Stimulated activated CD4-positive, alpha-beta T cell treated with anti-CD3 and anti-CD28 coated beads, Interleukin-1b, Interleukin-23, amount 100 ng/mL, for 24 hours (primary cell): ENCODE measurements at places on chromosomes 11 and 22.

GRCh38 chr11:13278609-13279486, 1.3 kb downstream of the BMAL1 start:
- no peak for DNase-seq

- DNase-seq: no peak
Measured at GRCh38 chr11:131978351-131978750, 607.9 kb downstream of the NTM start.

GRCh38 chr22:36762687-36763260, 13.1 kb downstream of the IFT27 start:
- DNase-seq: no peak

DNA sequence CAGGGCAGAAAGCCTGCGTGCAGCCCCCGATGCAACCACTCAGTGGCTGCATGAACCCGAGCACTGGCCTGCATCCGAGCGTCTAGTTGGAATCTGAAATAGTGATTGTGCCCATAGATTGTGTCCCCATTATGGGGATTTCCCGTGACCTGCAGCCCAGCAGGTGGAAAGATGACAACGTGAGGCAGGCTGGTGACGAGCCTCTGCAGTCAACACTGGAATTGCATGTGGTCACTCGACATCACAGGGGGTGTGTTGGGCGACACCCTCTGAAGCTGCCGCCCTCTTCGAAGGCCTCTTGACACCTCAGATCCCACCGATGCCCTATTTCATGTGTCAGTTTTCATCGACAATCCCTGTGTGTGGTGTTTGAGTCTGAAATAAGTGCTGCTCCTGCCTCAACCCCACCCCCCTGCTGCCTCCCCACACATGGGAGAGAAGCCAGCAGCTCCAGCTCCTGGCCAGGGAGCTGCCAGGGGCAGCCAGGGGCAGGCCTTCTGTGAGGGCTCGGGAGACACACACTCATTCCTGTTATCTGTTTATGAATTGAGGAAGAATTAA, 172.0 kb upstream of the B3GAT1 start:
- no peak for DNase-seq

- DNase-seq: no peak
Measured at GRCh38 chr22:44459551-44459950, 38.5 kb downstream of the RTL6 start.

DNA sequence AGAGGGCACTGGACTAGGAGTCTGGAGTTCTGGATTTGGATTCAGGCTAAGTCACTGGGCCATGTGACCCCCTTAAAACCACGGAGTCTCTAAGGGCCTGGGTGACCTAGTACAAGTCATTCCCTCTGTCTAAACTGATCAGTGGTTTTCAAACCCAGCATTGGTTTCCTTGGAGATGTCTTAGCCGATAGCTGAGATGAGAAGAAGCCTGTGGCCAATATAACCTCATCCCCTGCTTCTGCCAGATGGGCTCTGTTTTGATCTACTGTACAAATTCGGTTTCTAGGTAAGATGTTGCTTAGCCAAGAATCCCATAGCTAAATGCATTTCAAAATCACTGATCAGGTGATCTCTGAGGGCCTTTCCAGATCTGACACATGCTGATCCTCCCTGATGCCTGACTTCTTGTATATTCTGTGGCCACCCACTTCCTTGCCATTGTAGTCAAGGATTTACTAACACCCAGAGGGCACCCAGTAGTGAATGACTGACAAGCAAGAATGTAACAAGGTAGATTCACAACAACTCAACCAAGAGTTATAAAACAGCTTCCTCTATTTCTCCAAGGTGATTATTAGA, 53.1 kb downstream of the GALNT18 start:
- no peak for DNase-seq

- DNase-seq: no peak
Measured at GRCh38 chr22:44426981-44427380, 71.1 kb downstream of the RTL6 start.

- no peak for DNase-seq
Measured at GRCh38 chr11:61174949-61175348, 13.7 kb upstream of the VPS37C start.

DNA sequence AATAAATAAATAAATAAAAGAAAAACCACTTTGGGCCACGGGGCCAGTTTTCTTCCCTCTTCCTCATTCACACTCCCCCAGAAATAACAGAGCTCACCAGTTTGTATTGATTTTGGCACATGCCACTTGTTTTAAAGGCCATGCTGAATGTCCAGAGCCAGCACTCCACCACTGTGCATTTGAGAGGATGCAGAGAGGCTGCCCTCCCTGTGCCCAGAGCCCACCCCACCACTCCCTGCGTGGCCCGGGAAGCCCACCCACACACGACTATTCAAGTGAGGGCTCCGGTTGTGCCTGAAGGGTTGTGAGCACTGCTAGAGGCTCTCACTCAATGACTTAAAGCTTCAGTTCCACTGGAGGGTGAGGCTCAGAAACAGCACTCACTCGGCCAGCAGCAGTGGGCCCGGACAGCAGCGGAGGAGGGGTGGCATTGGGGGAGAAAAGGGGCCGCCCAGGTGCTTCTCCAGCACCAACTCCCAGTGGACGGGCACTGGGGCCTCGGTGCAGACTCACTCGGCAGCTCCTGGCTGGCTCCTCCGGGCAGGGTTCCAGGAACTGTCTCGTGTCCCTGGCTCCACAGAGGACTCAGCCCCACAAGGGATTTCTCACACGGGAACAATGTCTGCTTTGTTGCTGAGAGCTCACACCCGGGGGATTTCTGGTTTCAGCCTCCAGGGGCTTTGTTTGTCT, 112.7 kb downstream of the SHANK2 start:
- no peak for DNase-seq

DNA sequence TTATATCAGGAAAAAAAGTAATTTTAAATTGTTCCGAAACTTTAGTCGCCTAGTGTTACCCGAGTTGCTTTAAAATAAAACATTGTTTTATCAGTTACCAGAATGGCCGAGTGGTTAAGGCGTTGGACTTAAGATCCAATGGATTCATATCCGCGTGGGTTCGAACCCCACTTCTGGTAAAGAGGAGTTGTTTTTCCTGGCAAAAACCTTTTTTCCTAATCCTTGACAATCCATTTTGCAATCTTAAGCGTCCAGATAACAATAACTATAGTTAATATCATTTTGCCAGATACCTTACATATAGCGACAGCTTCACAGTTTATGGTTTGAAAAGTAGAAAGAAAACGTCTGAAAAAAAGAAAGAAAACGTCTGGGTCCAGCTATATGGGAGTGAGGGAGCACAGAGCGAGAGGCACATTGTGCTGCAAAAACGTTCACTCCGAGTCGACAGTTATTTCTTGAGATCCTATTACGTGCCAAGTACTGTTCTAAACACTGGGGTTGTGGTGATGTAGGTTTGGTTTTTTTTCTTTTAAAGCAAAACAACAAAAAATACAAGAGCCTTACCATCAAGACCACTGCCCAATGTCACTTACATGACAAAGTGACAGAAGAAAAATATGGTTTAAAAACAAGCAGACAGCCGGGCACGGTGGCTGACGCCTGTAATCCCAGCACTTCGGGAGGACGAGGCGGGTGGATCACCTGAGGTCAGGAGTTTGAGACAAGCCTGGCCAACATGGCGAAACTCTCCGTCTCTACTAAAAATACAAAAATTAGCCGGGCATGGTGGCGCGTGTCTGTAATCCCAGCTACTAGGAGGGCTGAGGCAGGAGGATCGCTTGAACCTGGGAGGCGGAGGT, 40.6 kb downstream of the OR4D9 start:
- no peak for DNase-seq

- no peak for DNase-seq
Measured at GRCh38 chr11:19352072-19352770, 111.5 kb upstream of the E2F8 start.

GRCh38 chr11:34646431-34646830, 25.5 kb downstream of the EHF start:
- no peak for DNase-seq

- DNase-seq: no peak
Measured at GRCh38 chr11:73463359-73463758, 87.2 kb downstream of the RELT start.

DNA sequence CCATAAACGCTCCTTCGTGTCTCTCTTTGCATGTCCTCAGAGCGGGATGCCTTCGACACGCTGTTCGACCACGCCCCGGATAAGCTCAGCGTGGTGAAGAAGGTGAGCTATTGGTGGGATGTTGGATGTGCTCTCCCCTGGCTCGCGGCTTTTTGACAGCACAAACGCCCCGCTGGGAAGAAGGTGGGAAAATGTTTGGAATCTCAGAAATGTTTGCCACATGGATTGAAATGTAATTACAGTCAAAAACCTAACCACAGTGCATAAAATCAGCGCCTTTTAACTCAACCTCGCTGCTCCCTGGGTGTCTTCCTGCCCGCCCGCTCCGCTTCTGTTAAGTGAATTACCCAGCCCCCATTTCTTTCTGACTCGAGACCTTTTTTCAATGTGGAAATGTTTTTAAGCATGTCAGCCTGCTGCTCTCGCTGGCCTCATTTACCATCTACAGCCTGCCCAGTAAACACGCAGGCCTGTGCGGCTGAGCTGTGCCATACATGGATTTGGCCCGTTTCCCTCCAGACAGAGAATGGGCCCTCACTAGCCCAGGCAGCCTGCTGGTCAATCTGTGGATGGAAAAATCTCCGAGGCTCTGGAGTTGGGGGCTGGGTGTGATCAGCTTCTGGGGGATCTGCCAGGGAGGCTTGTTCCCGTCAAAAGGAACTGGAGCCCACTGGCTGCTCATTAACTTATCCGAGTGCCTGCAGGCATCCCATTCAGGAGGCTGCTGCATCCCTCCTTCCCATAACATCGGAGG, 32.7 kb upstream of the PARVG start:
- no peak for DNase-seq

DNA sequence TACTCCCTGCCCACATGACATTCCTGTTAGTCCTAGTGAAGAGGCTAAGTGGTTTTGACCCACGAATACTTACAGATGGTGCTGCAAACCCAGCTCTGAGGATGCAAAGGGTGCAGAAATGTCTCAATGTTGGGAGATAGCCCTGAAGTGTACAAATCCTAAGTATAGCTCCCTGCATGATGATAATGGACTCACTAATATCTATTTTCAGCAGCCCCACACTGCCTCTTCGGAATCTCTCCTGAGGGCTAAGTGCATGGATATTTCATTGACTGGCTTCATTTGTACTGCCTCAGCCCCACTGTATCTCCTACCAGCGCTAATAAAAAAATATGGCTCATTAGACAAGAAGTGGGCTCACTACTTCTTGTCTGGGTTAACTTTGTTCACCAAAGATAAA, 114.5 kb downstream of the KIRREL3 start:
- DNase-seq: no peak

GRCh38 chr11:71937826-71938225, 9.0 kb downstream of the RNF121 start:
- no peak for DNase-seq

- no peak for DNase-seq
Measured at GRCh38 chr11:6610591-6610990, 1.4 kb downstream of the TAF10 start.

- DNase-seq: peak; percentile 95
Measured at GRCh38 chr11:64304316-64305072, 830 bp upstream of the ESRRA start.

- DNase-seq: no peak
Measured at GRCh38 chr11:76678321-76678720, 7.8 kb upstream of the LRRC32 start.

DNA sequence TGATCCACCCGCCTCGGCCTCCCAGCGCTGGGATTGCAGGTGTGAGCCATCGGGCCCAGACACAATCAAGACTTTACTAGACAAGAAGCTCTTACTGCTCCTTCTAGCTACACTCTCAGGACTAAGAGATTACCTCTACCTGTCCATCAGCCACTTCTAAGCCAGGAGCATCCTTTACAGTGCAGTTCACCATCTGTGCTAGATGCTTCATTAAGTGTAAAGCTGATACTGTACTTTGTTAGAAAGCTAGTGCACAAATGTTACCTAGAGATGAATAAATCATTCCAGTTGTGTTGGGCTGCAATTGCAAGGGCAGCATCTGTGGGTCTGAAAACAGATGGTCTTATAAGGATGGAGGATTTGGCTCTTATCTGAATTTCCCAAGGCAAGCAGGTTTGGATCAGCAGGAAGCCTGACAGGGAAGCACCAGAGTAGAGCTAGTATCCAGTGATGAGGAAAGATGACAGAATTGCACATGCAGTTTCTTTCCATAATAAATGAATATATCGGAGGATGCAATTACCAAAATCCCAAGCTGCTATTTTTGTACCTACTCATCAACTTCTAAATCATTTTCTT, 58.3 kb downstream of the FAM168A start:
- DNase-seq: no peak

- DNase-seq: no peak
Measured at GRCh38 chr11:46947399-46948077, 11.0 kb downstream of the CSTPP1 start.

DNA sequence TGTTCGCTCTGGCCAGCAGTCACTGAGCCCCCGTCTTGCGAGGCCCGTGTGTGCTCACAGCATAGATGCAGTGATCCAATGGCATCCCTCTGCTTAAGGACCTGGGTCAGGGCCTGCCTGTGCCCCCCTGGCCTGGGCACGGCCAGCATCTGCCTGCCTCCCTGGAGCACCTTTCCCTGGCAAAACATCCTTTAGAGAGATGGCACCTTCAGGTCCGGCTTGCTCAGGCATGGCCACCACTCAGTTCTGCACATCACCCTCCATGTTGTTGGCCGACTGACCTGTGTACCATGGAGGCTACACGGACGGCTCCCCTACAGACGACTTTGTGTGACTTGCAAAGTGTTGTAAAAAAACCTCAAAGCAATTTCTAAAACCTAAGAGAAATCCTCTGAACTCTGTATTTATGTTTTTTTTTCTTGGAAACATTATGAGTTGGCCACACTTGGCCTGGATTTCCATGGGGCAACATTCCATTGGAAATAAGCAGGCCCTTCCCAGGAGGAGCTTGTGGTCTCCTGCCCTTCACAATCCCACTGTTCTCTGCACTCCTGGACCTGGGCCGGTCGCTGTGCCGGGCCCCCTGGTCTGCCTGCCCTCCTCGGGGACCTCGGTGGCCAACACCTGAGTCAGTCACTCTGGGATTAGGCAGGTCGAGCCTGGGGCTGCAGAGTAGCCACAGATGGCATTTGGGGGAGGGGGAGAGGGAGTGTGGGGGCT, 592.4 kb downstream of the TBC1D22A start:
- no peak for DNase-seq
